Activated CD4-positive, alpha-beta T cell treated with anti-CD3 and anti-CD28 coated beads for 24 hours (primary cell): ENCODE measurements at places on chromosomes 3 and 15.

DNA sequence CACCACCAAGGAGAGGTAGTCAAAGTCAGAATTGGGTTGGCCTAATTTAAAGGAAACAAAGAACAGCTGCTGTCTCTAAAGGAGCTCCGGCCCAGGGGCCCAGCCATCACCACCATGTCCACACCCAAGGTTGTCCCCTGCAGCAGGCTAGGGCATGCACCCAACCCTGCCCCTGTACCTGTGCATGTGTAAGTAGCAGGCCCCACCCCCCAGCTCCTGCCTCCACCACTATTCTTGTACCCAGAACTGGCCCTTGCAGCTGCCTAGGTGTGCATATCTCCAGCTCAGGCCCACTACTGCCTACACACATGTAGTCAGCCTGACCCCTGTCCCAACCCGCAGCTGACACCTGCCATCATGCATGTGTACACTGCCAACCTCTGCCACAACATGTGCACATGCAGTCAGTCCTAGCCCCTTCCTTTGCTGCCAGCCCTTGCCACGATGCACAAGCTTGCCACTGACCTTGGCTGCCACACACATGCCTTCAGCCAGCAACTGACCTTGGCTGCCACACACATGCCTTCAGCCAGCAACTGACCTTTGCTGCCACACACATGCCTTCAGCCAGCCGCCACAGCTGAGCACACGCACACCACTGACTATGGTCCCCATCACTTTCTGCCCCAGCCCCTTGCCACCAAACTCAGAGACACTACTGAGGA lies 39.7 kb downstream of the FGF12 start:
- DNase-seq: no peak

GRCh38 chr3:14177580-14178246 lies 688 bp downstream of the XPC start:
- DNase-seq: no peak

DNA sequence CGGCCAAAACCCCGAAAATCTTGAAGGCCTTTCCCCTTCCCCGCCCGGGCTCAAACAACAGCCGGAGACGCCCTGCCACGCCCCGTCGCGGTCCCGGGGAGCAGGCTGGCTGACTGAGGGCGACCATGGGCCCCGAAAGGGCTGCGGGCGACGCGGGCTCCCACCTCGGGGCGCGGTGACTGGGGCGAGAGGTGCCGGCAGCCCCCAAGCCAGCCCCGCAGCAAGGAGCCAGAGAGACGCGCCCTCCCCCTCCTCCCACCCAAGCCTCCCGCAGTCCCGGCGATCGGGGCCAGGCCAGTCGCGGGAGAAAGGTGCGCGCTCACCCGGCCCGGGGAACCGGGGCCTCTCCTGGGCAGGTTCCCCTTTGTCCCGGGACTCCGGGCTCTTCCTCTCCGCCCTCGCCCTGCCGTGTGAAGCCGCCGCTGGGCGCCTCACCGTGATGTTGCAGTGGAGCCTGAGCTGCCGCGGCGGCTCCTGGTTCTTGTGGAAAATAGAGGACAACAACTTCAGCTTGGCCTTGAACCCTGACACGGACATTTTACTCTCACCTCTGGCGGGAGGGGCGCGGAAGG lies 30.6 kb upstream of the ZSCAN2 start:
- peak; percentile 31 for DNase-seq

DNA sequence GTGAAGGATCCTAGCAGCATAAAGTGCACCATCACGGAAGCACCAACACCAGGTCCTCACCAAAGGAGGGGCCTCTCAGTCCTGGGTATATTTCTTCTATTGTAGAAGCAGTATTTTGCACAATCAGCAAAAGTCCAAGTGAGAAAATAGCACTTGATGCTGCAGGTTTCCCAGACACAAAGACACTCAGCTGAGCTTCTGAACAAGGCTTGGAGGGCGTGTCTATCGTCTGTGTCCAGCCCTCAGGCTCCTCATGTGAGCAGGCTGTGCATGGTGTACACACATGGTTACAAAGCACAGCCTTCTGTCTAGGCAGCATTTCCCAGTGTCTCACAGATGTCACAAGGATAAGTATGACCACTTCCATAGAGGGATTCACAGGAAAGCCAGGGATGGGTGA lies 98.3 kb upstream of the SPATA12 start:
- no peak for DNase-seq

DNA sequence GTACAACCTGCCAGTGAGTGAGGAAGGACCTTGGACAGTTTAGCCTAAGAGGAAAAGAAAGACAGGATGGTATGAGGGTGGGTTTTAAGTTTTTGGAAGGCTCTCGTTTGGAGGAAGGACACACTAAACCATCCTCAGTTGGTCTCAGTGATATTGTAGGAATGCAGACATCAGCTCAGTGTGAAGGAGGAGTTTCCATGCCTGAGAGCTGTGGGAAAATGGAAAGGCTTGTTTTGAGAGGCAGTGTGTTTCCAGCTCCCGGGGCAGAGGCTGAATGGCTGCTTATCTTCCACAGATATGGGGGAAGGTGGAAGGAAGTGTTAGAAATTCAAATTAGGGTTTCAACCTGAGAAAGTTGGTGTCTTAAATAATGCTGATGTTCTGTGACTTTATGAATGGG lies 89.6 kb upstream of the MYZAP start:
- DNase-seq: no peak

- no peak for DNase-seq
These were observed 9.2 kb downstream of the POC1A start for GRCh38 chr3:52144796-52145735.

GRCh38 chr3:18423401-18424212 lies 1.5 kb downstream of the SATB1 start:
- DNase-seq: no peak

GRCh38 chr3:32992310-32992686 lies 40.9 kb downstream of the CCR4 start:
- DNase-seq: no peak

GRCh38 chr15:42130246-42130986 lies 26.0 kb downstream of the PLA2G4F start:
- no peak for DNase-seq

GRCh38 chr3:61783993-61784718 lies 222.8 kb downstream of the PTPRG start:
- DNase-seq: no peak

GRCh38 chr3:45516829-45517228 lies 77.7 kb upstream of the LIMD1 start:
- DNase-seq: no peak

- no peak for DNase-seq
These were observed 8.8 kb upstream of the CYP11A1 start for GRCh38 chr15:74376226-74376625.

GRCh38 chr15:72086010-72086697 lies 31.8 kb downstream of the MYO9A start:
- DNase-seq: no peak
